ENCODE measurements at places on chromosomes 12 and 14.

- DNase-seq = no peak
Measured at GRCh38 chr12:68536885-68537485, 73.7 kb upstream of the RAP1B start.

DNA sequence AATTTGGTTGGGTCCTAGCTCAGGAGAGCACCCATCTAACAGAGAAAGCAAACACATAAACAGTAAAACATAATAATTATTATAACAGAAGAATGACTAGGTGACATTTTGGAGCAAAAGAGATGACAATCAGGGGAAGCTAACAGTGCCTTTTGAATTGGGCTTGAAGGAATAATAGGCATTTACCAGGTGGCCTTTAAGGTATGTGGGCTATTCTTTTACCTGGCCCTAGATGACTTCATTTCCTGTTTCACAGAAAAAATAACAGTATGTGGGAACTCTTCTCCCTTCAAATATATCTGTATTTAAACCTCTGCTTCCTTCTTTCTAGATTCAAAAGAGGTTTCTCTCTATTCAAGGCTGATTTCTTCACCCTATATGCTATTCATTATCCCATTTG is 3.8 kb downstream of the IRAK4 start:
- DNase-seq = no peak

DNA sequence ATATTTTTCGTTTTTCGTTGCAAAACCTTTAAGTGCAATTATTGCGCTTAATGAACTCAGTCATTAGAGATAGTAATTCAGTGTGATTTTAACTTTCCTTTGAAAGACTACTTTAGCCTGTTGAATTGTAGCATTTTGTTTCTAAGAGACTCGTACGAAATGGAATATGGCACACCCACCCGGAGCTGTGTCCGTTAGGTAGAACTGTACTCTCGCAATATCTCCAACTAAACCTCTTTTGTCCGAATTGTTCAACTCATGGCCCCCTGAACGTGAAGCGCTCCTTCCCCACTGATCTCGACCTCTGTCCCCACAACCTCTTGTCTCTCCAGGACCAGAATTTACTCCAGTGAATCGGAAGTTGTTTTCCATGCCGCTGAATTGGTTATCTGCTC is 800 bp downstream of the PCNX4 start:
- peak; percentile 43 for DNase-seq

GRCh38 chr12:19245666-19246065 is 116.1 kb downstream of the PLEKHA5 start:
- DNase-seq = no peak

DNA sequence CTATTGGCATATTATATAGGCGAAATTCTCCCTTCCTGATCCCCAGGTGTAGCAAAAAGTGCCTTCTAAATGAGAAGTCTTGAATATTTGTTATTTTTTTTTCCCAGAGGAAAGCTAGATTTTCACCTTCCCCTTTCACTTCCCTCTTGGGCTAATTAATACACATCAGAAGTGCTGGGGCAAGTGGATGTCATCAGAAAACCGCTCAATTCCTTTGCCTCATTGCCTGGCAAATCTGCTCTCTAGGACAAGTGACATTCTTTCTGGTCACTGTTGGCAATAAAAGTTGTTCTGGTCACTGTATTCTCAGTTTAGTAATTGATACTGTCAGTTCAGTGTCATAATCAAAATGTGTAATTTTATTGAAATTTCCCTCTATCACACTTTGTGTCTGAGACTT is 174.5 kb downstream of the ETNK1 start:
- no peak for DNase-seq
